ENCODE measurements at places on chromosomes 1 and 21.

- DNase-seq = peak; percentile 55
These were observed 19.9 kb upstream of the PPP1R15B start for GRCh38 chr1:204431310-204432184.

DNA sequence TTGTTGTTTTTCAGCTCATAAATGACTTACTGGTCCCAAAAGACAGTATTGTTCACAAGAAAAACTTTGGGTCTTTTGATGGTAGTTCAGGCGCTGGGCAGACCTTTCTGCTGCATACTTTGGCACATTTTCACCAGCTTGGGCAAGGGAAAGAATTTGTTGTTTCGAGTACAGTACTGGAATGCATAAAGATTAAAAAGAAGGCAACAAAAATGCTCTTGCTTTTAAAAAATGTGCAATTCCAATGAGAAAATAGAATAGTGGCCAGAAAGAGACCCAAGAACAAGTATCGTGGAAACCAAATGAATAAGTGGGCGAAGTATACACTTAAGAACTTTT is 56.0 kb downstream of the CLIC6 start:
- no peak for DNase-seq

DNA sequence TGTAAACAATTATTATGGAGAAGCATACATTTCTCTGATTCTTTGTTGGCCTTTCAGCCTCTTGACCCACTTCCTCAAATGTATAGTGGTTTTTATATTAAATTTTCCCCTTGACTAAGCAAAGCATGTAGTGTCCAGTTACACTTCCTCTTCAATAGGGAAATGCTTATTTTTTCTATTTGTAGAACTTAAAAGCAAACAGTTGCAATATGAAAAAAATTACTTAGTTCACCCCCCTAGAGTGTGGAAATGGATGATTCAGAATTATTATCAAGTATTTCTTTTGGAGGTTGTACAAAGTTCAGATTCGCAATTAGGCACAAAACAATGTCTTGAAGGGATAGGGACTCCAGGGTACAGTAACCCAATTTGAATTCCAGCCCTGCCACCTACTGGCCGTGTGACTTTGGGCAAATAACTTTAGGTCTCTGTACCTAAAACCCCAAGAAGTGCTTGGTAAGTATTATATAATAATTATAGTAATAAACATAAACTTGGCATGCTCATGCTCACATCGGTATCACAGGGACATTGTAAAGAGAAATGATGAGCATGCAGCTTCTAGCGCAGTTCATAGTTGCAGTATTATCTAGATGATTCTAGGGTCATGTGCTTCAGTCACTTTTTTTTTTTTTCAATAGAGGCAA is 28.6 kb upstream of the IFNGR2 start:
- no peak for DNase-seq

DNA sequence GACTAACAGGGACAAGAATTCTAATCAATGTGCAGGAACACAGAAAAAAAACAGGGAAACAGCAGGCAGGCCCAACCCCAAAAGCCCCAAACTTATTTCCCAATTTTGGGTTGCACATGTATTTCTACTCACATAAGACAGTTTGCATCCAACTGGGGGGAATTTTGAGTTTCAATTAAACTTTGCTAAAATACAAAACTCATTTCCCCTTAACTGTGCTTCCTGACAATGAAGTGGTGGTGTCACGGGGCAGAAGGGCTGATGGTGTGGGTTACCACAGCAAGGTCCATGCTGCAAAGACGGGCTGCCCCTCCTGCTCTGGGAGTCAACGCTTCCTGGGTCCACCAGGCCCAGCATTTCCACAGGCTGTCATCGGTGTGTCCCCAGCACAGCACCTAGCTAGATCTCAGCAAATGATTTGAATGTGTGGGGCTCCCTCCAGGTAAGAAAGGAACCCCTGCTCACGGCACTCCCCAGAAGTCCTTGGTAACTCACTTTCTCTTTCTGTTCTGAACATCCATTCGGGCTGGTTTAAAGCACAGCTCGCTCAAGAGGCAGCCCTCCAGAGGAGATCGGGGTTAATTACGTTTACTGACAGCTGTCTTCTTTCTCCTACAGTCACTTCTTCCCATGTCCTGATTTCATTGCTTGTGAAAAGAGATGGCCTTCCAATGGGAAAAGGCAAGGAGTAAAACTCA is 27.4 kb downstream of the HIVEP3 start:
- DNase-seq = no peak

- DNase-seq = no peak
These were observed 132.9 kb downstream of the SYF2 start for GRCh38 chr1:25099343-25099951.

- no peak for DNase-seq
These were observed 38.7 kb upstream of the NEK2 start for GRCh38 chr1:211714154-211714553.

DNA sequence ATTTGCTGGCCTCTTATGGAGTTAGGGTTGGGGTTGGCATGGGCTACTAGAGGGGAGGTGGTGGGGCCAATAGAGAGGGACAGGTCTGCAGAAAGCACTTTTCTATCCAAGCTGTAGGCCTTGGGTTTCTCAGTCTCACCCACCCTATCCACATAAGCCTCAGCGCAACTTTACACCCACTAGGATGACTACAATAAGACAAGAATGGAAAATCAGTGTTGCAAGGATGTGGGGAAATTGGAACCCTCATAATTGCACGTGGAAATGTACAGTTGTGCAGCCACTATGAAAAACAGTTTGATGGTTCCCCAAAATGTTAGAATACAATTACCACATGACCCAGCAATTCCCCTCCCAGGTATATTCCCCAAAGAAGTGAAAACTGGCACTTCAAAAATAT is 14.0 kb upstream of the GSTM4 start:
- DNase-seq = no peak

DNA sequence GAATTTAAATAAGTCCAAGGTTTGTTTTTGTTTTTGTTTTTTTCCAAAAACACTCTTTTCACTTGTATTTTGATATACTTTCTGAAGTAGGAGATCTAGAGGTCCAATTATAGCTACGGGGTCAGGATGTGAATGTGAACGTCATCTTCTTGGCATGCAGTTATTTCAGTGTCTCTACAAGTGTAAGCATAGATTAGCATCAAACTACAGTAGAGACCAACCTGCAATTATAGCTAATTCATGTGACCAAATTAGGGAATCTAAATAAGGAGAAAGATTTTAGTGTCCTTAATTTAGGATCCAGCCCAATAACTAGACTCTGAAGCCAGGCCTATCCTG is 107.3 kb upstream of the PALMD start:
- DNase-seq = no peak

GRCh38 chr1:67103548-67103947 is 31.2 kb downstream of the C1orf141 start:
- no peak for DNase-seq

GRCh38 chr1:159591981-159592380 is 4.4 kb downstream of the APCS start:
- no peak for DNase-seq

GRCh38 chr1:32470431-32470830 is 5.6 kb downstream of the ZBTB8B start:
- no peak for DNase-seq

DNA sequence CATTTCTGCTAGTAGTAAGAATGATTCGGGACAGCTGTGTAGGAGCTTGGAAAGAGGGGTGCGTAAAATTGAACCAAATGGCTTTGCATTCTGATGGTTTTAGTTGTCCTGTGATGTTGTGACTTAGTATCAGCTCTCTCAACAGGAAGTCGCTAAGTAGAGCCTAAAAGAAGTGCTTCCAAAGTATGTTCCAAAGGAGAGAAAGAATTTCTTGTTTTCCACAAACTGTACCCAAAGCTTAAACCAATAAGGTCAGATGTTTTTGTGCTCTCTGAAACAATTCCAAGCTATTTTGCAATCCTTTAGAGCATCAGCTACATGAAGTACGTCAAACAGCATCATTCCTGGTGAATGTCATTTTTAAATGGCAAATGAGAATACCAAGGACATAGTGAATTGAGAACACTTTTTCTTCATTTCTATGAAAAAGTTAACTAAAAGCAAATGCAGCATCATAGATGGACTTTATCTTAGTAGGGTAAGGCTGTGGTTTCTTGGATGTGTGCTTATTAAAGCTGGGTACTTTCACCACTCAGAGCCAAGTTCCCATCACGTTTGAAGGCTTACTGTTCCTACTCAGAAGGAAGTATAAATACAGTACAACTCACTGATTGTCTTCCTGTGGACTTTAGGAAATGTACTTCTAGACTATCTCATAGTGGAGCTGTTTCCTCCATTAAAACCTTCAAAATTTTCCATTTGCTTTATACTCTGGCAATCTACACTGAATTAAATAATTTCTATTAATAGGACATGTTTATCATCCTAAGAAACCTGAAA is 148.6 kb downstream of the C1orf21 start:
- DNase-seq = no peak

- peak; percentile 83 for DNase-seq
These were observed 59.5 kb downstream of the POFUT2 start for GRCh38 chr21:45228171-45228641.

- no peak for DNase-seq
These were observed 463 bp downstream of the PRPF3 start for GRCh38 chr1:150321826-150322166.

GRCh38 chr1:206579747-206580437 is 32.4 kb downstream of the EIF2D start:
- DNase-seq = peak; percentile 68

DNA sequence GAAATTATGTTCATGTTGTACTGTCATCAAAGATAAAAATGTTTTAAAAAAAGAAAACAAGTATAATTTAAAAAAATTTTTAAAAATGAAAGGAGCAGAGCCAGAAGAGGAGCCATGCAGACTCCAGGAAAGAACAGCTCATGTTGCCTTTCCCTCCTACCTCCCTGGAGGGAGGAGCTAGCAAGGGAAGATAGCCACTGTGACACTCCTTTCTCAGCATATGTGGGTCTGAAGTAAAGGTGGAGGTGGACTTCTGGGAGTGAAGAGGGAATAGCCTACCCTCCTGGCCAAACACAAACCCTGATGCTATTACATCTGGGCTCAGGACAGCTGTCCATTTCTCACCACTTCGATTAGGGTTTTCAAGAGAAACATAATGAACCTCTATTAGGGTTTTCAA is 54.2 kb downstream of the SLC2A1 start:
- no peak for DNase-seq

DNA sequence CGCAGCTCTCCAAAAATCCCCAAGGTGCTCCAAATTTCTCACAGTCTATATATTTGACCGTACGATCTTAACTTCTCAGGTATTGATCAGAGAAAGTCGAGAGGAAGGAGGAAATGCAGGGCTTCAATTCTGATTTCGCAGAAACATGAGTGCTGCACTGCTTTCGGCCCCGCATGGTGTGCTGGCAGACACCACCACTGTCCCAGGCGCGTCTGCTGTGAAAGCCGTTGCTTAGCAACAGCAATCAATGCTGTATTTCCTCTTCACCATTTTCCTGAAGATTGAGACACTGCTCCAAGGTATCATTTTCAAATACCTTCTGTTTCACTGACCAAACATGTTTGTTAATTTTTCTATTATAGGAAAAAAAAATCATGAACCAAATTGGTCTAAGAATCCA is 296.3 kb downstream of the SMYD3 start:
- no peak for DNase-seq

DNA sequence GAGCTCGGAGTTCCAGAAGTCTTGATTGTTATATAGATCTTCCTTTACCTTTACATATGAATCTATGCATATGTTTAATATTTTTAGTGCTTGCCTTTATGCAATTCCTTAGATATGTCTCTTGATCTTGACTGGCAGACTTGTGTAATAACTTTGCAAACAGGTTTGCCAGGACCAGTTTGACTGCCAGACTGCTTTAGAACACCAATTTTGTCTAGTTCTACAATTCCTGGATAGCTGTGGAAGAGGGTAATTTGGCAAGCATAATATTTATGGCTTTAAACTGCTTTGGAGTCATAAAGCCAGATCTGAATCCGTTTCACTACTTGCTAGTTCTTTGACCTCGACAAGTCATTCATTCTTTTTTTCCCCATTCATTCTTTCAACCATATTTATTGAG is 250.0 kb downstream of the FAF1 start:
- DNase-seq = no peak

DNA sequence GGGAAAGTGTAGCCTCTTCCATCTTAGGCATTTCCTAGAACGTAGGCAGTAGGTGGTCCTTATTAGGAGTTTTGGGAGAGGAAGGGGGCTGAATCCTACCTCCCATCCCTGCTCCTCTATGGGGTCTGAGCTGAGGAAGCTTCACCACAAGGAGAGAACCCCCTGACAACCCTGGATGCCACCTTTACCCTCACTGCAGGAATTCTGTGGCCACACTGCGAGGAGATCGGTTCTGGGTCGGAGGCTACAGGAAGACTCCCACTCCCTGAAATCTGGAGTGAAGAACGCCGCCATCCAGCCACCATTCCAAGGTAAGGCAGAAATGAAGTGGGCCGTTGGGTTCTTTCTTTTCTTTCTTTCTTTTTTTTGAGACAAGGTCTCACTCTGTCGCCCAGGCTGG is 1.5 kb downstream of the MX1 start:
- DNase-seq = no peak

DNA sequence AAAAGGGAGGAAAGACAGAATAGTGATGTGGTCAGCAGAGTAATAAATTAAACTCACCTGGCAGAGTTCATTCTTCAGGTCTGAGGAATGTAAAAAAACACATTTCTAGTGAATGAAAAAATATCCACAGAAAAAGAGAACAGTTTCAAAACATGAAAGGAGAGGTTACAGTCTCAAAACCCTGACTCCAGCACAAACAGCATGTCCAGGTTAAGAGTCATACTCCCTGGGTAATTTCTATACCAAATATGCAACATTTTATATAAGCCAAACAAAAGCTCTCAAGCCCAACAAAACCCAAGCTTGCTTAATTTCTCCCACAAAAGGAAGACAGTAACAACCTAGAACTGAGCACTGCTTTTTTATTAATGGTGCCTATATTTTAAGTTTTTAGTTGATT is 173.0 kb downstream of the NTMT2 start:
- DNase-seq = no peak

GRCh38 chr1:27301052-27301422 is 20.9 kb upstream of the TMEM222 start:
- no peak for DNase-seq

GRCh38 chr1:17630048-17630830 is 90.7 kb downstream of the ARHGEF10L start:
- no peak for DNase-seq

- peak; percentile 78 for DNase-seq
These were observed at the start of gene TRNP1 for GRCh38 chr1:26993237-26994019. TSS of gene TRNP1 (plus strand) at chr1:26993692. CDS start at chr1:26993787, 95 bp downstream.

DNA sequence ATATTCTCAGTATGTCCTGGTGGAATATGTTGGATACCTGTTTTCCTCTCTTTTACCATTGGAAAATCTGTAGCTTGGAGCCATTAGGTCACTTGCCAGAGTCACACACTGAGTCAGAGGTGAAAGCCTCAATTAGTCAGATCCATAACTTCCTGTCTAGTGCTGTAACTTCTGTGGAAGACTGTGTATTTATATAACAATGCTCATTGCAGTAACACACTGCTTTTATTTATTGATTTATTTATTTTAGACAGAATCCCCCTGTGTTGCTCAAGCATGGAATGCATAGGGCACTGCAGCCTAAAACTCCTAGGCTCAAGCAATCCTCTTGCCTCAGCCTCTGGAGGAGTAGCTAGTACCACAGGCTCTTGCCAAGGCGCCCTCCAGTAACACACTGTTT is 1.3 kb upstream of the DOCK7 start:
- no peak for DNase-seq

- DNase-seq = no peak
These were observed 36.8 kb downstream of the KCNAB2 start for GRCh38 chr1:6082430-6082971.
